ENCODE measurements at places on chromosomes 4 and X.

DNA sequence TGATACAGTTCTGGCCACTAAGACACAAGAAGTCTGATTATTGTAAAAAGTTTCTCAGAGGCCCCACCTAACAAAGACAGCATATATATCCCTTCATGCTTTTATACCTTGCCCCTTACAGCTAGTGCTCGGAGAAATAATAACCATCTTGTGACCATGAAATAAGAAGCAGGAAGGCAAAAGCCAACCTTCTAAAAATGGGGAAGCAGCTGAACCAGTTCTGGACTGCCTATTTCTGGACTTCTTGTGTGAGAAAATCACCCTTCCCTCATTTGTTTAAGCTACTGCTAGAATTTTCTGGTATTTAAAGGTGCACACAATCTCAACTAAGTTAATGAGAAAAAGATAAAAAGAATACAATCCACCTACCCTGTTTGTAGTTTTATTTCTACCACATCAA, 87.5 kb downstream of the CNOT6L start:
- no peak for DNase-seq

DNA sequence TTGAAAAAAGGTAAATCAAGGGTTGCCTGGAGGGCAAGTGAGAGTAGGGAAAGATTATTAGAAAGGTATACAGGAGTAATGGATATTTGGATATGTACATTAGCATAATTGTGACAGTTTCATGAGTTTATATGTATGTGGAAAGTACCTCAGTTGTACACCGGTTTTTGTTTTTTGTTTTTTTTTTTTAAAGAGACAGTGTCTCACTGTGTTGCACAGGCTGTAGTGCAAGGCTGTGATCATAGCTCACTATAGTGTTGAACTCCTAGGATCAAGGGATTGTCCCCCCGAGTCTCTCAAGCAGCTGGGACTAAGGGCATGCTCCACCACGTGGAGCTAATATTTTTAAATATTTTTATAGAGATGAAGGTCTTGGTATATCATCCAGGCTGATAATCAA, 15.3 kb upstream of the HPGD start:
- no peak for DNase-seq

DNA sequence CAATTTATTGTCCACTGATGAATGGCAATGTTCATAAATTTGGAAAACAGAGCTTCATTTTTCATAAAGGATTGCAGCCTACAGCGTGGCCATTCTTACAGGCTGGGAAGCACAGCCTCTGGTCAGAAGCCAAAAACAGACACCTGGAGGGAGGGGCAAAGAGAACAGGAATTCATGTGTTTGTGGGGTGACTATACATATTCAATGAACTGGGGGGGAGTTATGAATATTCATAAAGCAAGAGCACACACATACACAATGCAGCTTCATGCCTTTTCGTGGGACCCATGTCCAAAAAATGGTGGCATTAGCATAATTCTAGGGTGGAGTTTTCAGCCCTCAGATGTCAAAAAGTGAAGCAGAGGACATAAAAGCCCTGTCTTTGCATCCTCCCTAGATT, 173.3 kb downstream of the VEGFC start:
- no peak for DNase-seq

- DNase-seq, result no peak
Observed at GRCh38 chr4:4521731-4522130, 20.1 kb downstream of the STX18 start.

GRCh38 chrX:149469406-149469805, 35.7 kb downstream of the IDS start:
- DNase-seq, result no peak

DNA sequence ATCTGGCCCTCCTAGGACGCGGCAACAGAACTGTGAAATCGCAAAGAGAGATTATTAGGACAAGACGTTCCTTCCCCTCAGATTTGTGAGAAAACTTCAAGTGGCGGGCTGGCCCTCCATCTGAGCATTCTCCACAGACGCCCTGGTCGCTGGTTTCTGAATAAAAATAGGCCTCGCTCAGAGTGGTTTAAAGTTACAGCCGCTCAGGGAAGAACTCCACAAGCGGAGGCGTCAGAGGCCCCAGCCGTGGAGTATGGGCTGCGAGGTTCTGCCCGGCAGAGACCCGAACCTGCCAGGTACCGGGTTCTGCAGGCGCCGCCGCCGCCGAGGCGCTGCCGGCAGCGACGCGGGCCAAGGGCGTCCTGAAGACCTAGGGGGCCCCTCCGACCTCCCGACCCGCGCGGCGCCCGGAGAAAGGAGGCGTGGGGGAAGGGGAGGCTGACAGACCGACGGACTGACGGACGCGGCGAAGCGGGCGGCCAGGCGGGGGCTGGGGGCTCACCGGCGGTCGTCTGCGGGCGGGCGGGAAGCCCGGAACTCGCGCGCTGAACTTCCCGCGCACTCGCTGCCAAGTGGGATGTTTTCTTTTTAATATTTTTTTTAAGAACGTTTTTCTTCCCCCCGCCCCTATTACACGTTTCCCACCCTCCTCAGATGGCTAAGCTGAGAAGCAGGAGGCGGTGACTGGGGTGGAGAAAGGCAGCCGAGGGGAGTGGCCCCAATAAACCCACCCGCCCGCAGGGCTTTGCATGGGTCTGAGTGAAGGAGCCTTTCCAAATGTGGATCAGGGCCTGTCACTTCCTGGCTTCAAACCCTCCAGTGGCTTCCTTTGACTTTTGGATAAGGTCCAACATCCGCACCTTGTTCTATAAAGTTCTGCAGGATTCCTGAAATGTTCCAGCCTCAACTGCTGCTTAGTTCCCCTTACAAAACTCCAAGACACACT, at the start of gene PABPC4L:
Gene PABPC4L (minus strand): TSS at position 574 of the 946 bp plus-strand sequence. CDS start 770 bp downstream, outside the sequence.
- no peak for DNase-seq

Data from CD4-positive, alpha-beta T cell treated with Interleukin-6 at 100 ng/mL for 8 hours (primary cell).